ENCODE measurements at places on chromosomes 13 and 19.

DNA sequence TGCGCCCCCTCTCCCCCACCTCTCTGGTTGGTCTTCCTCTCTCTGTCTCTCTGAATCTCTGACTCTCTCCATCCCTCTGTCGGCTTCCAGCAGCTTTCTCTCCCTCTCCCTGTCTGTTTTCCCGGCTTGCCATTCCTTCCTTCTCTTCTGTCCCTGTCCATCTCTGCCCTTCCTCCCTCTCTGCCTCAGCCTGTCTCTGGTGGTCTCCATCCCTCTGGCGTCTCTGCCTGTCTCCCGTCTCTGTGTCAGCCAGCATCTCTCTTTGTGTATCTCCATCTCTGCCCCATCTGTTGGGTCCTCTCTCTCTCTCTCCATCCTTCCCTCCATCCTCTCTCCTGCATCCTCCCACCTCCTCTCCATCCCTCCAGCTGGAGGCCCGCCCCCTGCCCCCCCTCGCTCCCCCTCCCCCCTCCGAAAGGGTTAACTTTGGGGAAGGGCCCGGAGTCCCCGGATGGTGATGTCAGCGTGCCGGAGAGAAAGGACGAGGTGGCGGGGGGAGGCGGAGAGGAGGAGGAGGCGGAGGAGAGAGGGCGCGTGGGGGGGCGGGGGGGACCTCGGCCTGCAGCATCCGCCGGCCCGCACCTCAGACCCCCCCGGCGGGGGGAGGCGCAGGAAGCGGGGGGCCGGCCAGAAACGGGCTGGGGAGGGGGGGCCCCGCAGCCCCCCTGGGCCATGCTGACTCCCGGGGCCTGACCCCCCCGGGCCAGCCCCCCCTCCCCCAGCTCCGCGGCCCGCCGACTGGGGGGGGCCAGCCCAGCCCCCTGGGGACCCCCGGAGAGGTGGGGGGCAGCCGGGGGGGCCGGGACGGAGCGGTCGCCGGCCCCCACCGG is at the start of gene BRSK1:
BRSK1 (plus strand) TSS at position 450 of the 830 bp plus-strand sequence. CDS start 446 bp downstream, outside the sequence.
- no peak for DNase-seq

DNA sequence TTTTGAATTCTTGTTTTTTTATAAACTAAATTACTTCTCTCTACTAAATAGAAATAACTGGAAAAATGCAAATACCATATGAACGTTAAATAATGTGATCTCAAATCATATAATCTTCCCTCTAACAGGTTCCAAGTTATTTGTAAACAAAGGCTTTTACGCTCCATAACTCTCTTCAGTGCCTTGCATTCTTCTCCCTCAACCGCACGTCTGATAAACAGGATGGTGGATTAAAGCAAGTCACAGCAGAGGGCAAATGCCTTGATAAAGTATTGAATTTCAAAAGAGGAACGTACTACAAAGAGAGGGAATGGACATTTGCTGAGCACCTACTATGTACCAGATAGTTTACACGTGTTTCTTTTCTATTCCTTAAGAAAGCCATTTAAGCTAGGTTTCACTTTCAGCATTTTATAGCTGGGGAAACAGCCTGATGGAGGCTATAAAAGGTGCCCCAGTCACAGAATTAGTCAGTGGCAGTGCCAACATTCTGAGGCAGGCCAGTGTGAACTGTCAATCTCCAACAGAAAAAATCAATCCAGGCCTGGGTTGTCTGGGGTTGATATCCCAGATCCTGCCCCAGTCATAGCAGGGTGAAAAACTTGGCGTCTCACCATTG is 15.8 kb downstream of the MRPS31 start:
- DNase-seq: no peak

DNA sequence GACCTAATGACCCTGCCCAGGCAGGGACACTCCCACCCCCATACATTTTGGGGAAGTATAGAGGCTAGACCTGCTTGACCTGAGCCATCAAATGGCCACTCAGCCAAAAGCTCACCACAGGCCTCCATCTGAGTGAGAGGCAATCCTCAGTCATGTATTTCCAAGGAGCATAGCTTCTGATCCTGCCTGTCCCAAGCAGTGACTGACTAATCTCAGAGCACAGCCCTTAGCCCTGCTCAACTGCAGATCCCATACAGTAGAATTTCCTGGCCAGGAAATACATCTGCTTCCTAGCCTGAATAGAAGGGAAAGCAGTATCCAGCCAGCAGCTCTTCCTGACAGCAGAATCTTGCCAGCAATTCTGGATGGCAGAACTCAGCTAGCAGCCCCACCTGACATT is 880.6 kb upstream of the GPC6 start:
- DNase-seq: no peak

DNA sequence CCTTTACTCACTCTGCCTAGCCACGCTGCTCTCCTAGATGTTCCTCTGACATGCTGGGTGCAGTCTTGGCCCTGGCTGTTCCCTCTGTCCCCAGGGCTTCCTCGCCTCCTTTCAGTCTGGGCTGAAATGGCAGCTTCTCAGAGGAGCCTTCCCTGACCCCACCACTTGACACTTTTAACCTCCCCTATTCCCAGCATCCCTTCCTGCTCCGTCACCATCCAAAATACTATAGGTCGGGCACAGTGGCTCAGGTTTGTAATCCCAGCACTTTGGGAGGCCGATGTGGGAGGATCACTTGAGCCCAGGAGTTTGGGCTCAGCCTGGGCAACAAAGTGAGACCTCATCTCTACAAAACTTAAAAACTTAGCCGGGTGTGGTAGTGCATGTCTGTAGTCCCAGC is 2.6 kb downstream of the FAM187B start:
- DNase-seq: no peak

GRCh38 chr13:33462109-33462508 is 176.6 kb upstream of the STARD13 start:
- no peak for DNase-seq

GRCh38 chr13:41107104-41107571 is 25.5 kb downstream of the KBTBD6 start:
- no peak for DNase-seq

- DNase-seq: no peak
Observed at GRCh38 chr19:38975214-38975860, at the start of gene FBXO17. Gene FBXO17 (minus strand): TSS chr19:38975742. CDS start chr19:38950319, 25,423 bp downstream.

DNA sequence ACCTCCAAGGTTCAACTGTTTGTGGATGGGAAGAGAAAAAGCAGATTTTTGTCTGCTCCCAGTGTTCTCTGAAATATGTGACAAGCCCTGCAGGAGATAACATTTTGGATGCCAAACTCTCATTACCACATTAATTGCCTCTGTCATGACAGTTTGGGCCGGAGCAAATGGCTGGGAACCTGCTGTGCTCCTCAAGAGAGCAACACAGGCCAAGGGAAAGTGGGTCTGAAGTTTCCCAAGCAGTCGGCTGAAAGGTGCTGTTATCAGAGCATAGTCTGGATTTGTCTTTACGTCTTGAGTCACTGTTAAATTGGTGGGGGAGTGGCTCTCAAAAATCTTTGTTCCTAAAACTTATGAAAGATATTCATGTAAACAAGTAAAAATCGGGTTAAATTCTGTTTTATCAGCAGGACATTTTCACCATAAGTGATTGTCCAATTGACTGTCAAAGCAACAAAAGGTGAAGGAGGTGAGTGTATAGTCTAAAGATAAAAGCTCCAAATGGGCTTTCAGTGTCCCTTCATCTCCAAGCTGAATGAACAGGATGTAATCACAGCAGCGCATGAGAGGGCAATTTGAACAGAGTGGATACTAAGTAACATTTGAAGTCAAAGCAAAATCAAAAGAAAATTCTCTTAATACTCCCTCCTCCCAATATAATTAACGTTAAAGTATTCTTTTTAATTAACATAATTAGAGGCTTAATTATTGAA is 844.8 kb downstream of the PCDH17 start:
- DNase-seq: no peak

DNA sequence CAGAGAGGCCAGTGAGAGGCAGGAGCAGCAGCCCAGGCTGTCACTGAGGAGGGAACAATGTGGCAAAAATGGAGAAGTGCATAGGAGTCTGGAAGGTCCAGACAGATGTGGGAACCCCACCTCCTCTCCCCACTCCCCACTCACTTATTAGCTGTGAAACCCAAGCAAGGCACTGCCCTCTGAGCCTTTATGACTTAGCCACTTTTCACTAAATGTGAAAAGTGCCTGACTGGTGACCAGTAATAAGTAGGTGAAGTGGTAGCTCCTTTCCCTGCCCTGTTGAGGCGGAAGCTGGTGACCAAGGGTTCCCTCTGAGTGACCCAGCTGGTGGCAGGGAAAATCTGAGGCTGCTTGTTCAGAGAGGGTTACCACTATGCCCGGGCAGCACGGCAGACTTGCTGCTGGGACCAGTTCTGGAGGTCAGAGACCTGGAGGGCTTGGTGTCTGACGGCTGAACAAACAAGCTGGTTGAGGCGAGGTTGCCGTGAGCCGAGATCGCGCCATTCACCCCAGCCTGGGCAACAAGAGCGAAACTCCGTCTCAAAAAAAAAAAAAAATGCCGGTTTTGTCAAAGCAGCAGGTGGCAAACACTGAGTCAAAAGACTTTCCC is 80.0 kb downstream of the ZNF429 start:
- DNase-seq: no peak

- peak; percentile 80 for DNase-seq
Observed at GRCh38 chr19:16293118-16294091, 31.2 kb upstream of the KLF2 start.

- peak; percentile 73 for DNase-seq
Observed at GRCh38 chr19:10420444-10421239, at the start of gene PDE4A. Gene PDE4A (plus strand): TSS chr19:10420538. CDS start chr19:10420765, 227 bp downstream.

DNA sequence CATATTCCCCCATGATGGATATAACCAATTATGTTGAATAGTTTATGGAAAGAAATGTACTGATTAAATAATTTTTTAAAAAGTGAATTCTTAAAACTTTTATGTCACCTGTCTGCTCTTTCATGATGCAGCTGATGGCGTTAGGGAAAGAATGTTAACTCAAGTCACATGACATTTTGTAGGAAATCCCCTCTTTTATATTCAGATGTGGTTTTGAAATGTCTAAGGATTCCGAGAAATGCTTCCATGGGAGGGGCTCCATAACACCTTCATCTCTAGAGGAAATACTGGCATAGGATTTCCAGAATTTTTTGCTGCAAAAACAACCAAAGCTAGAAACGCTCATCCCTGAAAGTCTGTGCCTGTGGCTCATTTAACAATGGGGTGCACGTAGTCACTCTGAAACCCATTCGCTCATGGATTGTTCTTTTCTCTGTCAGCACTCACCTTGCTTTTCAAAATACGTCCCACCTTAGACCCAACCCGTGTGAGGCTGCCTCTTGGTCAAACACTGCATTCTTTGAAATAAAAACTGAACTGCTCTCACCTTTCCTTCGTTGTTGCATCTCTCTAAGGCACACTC is 288.9 kb downstream of the SHISA2 start:
- no peak for DNase-seq

- no peak for DNase-seq
Observed at GRCh38 chr13:51937320-51938290, 73.6 kb downstream of the ATP7B start.

DNA sequence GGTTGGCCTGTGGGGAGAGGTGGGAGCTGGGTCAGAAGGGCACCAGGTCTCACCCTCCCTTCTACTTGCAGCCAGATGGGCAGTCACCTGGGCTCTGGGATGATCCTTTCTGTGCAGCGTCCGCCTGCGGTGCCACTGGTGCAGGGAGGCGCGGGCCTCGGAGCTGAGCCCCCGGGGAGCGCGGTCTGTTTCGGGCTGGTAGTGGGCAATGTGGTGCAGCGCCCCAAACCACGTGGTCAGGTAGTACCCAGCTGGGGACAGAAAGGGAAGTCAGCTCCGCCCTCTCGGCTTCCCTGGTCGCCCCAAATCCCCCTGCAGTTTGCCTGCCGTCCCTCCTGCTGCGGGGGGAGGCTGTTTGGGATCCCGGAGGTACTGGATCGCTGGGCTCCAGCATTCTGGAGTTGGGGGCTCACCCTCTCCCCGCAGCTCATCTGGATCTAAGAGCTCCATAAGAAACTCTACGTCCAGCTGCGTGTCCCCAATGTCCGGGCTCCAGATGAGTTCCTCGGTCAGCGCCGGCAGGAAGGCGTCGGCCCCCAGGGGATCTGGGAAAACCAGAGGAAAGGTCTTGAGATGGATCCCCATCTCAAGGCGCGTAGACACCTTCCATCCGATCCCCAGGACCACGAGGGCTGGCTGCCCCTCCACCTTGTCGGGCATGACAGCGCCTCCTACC is 8.8 kb downstream of the RINL start:
- DNase-seq: no peak

DNA sequence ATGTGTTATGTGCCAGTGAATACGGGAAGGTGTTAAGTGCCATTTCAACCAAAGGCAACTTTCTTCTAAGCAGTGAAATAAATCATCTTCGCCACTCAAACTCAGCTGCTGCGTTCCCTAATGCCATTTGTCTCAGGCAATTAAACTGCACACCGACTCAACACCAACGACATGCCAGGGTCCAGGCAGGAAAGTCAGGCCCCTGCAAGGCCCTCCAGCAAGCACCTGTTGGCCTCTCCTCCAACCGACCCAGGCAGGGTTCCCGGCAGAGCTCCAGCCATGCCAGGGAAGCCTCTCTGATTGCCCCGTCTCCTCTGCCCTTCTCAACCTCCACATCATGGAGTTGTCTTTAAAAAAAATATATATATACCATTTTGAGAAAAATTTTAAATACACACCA is 21.8 kb downstream of the SAFB2 start:
- no peak for DNase-seq

DNA sequence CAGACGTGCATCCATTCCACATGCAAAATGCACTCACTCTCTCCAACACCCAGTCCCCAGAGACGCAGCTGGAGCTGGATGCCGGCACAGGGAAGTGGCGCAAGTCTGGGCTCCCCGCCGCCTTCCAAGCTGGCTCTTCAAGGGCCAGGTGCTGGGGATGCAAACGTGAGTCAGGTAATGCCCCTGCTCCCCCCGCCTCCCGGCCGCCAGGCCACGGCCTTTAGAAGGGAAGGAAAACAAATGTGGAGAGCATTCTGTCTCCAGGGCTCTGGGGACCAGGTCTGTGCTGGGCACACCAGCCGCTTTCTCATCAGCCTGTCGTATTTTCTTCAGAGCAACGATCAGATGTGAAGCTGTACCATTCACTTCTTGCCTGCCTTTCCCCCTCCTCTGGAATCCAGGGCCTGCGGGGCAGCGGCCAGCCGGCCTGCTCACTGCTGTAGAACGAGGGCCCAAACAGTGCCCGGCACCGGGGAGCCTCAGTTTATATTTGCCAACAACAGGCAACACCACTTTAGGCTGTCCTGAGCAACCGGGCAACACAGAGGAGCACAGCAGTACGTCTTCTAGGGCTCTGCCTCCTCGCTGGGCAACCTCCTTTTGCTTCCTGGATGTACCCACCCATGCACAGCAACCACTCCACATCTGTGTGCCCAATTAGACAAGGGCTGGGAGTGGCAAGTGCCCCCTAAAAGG is 3.8 kb downstream of the RAB20 start:
- DNase-seq: no peak

DNA sequence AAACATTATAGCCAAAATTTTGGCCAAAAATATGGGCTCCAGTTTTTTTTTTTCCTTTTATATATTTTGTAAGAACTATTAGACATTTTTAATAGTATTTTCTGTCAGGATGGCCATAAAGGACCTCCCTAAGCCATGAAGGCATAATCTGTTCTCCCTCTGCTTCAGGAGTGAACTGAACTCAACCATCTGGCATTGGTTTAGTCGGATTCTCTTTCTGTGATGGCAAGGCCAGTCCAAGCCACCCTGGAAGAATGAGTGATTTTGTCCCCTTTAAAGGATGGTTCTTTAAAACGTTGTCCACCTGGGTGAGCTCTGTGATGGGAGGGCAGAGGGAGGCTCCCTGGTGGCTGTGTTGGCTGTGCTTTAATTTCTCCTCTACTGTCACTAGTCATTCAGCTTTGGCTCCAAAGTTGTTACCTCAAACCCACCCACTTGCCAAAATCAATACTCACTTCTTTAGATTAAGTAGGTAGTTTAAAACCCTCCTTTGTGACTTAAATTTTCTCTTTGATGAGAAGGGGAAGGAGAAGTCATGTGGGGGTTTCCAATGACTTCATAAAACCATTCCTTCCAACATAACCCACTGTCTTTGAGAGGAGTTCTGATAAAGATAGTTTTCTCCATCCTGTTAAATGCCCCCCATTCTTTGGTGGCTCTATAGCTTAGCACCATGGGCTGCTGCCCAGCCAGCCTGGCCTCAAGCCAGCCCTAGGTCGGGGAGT is 4.4 kb downstream of the TNFRSF19 start:
- no peak for DNase-seq

All from KBM-7 (cell line).